ENCODE measurements at places on chromosomes 7 and 10.

- no peak for DNase-seq
These were observed 26.1 kb downstream of the PRKCQ start for GRCh38 chr10:6553937-6554336.

DNA sequence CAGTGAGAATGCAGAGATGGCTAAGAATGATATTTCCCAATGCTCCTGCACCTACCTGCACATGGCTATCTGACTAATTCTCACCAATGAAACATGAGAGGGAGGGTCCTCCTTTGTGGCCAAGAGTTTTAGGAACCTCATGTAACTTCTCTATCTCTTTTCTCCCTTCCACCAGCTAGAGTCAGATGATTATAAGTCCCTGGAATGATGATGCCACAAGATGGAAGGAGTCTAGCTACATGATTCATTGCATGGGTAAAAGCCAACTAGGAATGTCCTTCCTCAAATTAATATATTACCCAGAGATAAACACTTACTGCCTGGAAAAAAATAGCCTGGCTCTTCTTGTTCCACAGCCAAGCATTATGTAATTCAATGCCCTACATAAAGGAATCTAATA lies 55.1 kb upstream of the AASS start:
- no peak for DNase-seq

- no peak for DNase-seq
These were observed 115.1 kb downstream of the RNF216 start for GRCh38 chr7:5666361-5666760.

GRCh38 chr7:90613088-90613498 lies 17.0 kb downstream of the CDK14 start:
- DNase-seq, result no peak

- peak; percentile 41 for DNase-seq
These were observed 206.5 kb downstream of the USP6NL start for GRCh38 chr10:11404901-11405300.

GRCh38 chr7:45050198-45050597 lies 38.6 kb downstream of the NACAD start:
- no peak for DNase-seq

GRCh38 chr7:127187740-127188139 lies 65.0 kb downstream of the GRM8 start:
- no peak for DNase-seq

DNA sequence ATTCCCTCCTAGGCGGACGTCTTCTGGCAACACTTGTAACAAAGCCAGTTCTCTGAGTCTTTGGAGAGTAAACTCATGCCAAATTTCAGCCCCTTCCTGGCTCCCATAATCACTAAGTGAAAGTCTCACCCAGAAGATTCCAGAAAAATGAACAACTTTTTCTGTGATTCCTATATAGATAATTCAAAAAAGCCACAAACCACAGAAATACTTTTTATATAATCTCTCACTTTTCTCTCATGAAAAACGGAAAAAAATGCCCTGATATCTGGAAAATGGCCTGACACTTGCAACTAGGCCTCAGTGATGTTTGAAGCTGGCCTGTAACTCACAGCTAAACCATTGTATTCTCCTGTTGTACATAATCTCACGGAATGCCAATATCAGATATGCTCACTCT lies 296.2 kb downstream of the HTR7 start:
- DNase-seq, result no peak

DNA sequence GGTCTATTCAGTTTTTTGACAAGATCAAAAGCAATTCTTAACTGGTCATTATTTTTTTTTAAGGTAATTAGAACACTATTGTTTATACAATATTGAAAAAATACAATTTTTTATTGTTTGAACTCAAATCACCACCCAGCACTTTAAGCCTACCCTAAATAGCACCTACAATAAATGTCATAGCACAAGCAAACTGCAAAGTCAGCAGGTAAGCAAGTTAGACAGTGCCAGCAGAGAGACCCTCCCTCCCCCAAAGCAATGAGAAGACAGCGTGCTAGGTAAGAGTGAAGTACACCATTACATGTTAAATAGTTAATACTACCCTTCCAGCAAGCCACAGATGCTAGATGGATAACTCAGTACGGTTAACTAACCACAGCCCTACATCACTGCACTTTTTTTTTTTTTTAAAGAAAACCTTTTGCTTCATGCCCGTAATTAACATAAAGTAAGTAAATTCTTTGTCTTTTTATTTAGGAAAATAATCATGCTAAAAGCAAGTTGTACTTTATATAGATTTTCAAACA lies 120.0 kb downstream of the UBE2H start:
- DNase-seq, result no peak

- DNase-seq, result no peak
These were observed 68.6 kb upstream of the VIPR2 start for GRCh38 chr7:159213253-159213652.

- DNase-seq, result no peak
These were observed 254.6 kb downstream of the PTEN start for GRCh38 chr10:88117869-88118632.

GRCh38 chr7:7834761-7835160 lies 116.4 kb upstream of the RPA3 start:
- no peak for DNase-seq

DNA sequence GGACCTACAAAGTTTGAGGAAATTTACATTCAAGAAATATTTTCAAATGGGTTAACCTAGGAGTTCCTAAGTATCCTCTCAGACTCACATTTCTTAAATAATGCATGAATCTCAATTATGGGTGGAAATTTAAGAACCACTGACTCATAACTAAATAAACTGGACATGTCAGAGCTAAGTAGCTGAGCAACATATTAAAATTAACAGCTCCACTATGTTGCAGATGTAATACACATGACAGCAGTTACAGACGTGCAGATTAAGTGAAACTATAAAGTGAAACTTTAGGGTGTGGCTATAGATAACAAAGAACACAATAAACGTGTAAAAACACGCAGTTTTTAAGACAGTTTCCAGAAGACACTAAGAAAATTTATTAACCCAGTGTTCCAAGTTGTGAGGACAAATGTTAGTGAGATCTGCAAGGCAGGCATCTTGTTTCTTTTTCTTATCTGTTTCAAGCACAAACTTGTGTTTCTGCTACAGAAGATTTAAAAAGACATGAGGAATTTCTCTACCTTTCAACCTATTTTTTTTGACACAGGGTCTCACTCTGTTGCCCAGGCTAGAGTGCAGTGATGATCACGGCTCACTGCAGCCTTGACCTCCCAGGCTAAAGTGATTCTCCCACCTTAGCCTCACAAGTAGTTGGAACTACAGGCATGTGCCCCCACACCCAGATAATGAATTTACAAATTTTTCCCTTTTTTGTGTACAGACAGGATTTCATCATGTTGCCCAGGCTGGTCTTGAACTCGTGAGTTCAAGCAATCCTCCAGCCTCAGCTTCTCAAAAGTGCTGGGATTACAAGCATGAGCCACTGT lies 25.3 kb downstream of the DNMBP start:
- DNase-seq, result peak; percentile 64

- DNase-seq, result no peak
These were observed 115.6 kb downstream of the CDK6 start for GRCh38 chr7:92720604-92721350.

GRCh38 chr10:49394933-49395740 lies 752 bp downstream of the DRGX start:
- DNase-seq, result peak; percentile 52

DNA sequence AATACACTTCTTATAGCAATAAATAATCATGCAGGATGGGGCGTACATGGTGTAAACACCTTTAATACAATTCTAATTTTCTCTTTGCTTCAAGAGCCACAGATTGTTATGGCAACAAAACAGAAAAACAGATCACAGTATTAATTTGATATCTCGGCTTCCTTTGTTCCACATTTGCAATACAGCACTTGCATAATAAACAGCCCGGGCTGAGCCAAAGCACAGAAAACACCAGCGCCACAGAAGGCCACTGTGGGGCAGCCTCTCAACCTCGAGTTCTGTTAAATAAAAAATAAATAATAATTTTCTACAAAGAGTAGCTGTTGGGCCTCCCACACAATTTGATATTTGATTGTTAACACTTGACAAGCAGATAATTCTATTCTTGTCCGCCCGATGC lies 255.9 kb downstream of the USP6NL start:
- DNase-seq, result no peak

DNA sequence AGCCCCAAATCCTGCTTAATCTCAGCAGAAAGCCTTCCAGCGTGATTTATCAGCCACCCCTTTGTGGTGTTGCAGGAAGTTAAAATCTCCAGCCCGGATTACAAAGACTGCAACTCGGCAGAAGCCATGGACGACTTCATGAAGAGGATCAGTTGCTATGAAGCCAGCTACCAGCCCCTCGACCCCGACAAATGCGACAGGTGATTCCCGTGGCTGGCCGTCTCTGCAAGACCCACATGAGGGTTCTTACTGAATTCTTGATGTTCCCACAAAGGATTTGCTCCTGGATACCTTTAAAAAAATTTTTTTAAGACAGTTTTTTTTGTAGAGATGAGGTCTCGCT lies 16.7 kb downstream of the PFKFB3 start:
- no peak for DNase-seq

- DNase-seq, result peak; percentile 8
These were observed 99.0 kb upstream of the GPR22 start for GRCh38 chr7:107370816-107371215.

DNA sequence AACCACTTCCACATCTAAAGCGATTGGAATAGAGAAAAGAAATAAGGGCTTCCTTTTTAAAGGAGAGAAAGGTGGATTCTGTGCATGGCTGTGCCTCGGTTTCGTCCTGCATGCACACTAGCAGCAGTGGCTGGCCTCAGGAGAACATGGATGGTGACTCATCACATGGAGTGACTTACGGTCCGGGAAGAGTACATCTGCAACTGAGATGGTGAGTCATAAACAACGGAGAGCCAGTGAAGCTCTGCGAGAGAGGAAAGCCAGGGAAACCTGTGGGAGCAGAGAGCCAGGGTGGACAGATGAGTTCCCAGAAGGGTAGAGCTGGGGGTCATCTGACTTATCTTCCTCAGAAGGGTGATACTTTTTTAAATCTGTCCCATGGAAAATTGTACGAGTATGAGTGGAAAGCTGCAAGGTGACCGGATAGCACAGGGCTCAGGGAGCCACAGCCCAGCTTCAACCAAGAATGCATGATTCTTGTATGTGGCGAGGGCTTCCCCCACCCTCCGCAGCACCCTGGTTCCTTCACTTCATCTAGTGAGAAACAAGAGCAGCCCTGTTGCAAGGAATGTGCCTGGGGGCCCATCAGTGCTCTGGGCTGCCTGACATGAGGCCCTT lies 259.1 kb downstream of the KLF6 start:
- no peak for DNase-seq

DNA sequence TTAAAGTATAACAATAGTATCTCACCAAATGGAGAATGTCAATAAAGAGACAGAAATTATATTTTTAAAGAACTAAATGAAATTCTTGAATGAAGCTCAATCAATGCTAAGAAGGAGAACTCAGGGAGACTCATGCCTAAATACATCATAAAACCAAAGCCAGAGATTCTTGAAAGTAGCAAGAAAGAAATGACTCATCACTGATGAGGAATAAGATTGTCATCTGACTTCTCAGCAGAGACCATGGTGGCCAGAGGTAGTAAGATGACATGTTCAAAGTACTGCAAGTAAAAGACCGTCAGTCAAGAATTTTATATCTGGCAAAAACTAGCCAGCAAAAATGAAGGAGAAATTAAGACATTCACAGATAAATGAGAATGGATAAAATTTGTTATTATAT lies 399.0 kb downstream of the GRID1 start:
- DNase-seq, result no peak

- DNase-seq, result no peak
These were observed 132.2 kb downstream of the ANLN start for GRCh38 chr7:36521911-36522310.

GRCh38 chr10:122551450-122551849 lies 9.1 kb upstream of the DMBT1 start:
- DNase-seq, result no peak

DNA sequence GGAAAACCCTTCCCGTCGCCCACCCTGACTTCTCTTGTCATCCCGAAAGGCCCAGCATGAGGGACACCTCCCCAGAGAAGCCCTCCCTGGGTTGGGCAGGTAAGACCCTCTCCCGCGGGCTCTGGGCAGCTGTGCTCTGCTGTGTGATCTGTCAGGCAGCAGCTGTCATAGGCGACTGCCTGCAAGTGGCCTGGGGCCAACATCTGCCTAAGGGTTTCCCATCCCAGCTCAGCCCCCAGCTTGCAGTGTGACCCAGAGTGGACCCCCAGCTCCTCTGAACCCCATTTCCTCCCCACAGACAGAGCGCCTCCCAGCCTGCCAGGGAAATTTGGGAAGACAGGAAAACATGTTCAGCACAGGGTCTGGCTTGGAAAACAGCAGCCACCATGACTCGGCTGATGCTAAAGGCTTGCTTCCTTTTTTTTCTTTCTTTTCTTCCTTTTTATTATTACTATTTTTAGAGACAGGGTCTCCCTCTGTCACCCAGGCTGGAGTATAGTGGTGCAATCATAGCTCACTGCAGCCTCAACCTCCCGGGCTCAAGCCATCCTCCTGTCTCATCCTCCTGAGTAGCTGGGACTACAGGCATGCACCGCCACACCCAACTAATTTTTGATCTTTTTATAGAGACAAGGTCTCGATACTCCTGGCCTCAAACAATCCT lies 18.3 kb upstream of the TNRC18 start:
- no peak for DNase-seq

GRCh38 chr10:116272440-116273283 lies at the start of gene GFRA1:
Gene GFRA1 (minus strand): TSS chr10:116273206. CDS start chr10:116272029, 1,177 bp downstream.
- peak; percentile 83 for DNase-seq

DNA sequence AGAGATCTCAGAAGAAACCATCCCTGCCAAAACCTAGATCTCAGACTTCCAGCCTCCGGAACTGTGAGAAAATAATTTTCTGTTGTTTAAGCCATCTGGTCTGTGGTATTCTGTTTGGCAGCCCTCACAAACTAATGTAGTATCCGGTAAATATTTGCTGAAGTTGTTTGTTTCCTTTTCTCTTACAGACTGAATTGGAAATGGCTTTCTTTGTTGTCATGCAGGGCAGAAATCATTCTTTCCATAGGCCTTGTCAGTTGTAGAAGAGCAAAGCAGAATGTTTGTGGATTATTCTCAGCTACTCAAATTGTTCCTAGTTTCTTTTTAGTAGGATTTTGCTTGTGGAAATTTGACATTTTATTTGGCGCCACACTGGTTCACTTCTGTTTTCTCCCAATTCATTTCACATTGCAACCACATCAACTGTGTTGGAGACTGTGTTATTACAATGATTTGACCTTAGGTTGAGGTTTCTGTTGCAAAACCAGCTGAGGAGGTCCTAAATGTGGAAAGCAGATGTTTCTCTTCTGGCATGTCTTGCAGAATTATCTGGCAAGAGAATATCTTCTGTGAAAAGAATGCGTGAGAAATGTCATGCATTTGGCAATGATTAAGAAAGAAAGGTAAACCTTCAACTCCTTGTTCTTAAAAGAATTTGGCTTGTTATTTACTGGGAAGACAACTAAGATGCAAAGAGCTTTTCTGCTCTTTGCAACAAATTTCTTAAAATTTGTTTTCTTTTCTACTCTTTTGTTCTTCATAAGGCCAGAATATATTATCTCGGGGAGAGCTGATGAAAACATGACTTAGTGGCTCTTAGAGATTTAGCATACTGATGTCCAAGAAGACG lies 25.8 kb downstream of the ACTA2 start:
- DNase-seq, result peak; percentile 66

DNA sequence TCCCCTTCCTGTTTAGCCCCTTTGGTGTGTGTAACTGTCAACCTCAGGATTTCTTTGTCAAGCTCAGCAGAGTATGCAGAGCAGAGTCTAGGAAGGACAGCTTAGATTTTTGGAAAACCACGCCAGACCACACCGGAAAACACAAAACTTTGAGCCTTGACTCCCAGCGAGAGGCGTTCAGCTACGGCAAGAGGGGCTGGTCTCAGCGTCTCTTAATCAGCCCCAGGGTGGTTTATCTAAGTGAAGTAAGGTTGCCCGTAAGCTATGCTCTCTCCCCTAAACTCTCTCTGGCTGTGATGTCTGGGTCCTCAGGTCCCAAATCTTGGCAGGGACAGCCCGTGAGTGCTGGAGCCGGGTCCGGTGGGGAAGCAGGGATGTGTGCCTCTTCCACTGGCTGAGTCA lies 230.9 kb downstream of the KLF6 start:
- DNase-seq, result no peak

Data from eye (tissue), 1 donor.